Activated naive CD4-positive, alpha-beta T cell (primary cell): ENCODE measurements at places on chromosomes 13 and 19.
A peak's percentile ranks its signal among the peaks of the same experiment; 100 is the strongest.

- no peak for DNase-seq
Observed at GRCh38 chr19:13460045-13460444, 46.2 kb downstream of the CACNA1A start.

DNA sequence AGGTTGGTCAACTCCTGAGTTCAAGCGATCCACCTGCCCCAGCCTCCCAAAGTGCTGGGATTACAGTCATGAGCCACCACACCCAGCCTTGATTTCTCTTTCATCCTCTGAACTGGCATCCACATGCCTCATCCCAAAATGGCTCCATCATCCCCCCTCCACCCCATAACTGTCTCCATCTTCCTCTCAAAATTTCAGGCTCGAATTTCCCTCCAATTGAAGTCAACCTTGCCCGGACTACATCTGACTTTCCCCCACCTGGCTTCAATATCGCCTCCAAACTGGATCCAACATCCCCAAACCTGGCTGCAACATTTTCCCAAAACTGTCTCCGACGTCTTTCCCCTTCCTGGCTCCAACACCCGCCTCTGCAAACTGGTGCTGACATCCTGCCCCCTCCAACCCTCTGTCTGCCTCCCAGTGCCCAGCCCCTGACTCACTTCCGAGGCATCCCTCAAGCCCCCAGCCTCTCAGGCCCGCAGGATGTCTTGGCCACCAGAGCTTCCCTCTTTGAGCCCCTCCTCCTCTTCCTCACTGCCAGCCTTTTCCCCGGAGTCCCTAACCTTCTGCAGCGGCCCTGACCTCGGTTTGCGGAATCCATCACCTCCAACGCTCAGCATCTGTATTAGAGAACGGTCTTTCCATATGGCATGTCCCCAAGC is 943 bp downstream of the EXOC3L2 start:
- DNase-seq: no peak

- DNase-seq: no peak
Observed at GRCh38 chr13:42807241-42807640, 25.9 kb downstream of the FAM216B start.

DNA sequence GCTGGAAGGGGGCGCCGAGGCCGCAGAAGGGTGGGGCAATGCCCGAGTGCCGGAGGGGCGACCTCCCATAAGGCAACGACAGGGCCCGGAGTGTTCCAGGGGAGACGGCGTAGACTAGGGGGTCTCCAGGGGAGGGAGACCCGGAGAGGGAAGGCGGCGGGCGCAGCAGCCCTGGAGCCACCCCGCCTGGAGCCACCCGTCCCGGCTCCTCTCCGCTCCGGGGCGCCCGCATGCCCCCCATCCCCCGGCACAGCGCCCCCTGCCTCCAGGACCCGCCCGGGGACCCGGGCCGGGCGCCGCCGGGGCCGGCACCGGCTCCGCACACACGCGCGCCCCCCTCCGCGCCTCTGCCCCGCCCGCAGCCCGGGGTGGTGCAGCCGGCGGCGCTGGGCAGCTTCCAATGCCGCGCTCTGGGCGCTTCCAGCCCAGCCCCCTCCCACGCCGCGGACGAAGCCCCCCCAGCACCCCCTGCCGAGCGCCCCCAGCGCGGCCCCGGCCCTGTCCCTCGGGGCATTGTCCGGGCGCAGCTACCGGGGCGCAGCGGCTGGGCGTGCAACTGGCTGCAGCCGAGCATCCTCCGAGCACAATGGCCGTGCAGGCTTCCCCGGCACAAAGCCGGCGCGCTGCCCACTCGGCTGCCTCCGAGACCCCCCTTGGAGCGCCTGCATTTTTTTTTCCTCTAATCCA is 519 bp downstream of the PTPRS start:
- DNase-seq: no peak

GRCh38 chr19:48591021-48591420 is 15.5 kb upstream of the SPACA4 start:
- no peak for DNase-seq

- no peak for DNase-seq
Observed at GRCh38 chr19:30784850-30785457, 412.8 kb downstream of the ZNF536 start.

DNA sequence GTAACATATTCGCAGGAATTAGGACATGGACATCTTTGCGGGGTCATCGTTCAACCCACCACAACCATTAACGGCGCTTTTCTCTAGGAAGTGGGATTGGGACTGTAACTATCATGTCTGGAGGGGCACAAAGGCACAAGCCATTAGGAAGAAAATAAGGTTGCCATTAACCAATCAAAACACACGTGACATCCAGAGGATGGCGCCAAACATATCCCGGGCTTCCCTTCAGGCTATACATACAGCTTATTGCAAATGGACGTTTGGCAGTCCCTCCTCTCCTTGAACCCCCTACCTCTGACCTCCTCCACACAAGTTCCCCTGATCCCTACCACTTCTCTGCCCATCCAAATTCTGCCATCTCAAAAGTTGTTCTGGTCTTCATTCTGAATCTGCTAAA is 26.6 kb upstream of the GSX1 start:
- no peak for DNase-seq

DNA sequence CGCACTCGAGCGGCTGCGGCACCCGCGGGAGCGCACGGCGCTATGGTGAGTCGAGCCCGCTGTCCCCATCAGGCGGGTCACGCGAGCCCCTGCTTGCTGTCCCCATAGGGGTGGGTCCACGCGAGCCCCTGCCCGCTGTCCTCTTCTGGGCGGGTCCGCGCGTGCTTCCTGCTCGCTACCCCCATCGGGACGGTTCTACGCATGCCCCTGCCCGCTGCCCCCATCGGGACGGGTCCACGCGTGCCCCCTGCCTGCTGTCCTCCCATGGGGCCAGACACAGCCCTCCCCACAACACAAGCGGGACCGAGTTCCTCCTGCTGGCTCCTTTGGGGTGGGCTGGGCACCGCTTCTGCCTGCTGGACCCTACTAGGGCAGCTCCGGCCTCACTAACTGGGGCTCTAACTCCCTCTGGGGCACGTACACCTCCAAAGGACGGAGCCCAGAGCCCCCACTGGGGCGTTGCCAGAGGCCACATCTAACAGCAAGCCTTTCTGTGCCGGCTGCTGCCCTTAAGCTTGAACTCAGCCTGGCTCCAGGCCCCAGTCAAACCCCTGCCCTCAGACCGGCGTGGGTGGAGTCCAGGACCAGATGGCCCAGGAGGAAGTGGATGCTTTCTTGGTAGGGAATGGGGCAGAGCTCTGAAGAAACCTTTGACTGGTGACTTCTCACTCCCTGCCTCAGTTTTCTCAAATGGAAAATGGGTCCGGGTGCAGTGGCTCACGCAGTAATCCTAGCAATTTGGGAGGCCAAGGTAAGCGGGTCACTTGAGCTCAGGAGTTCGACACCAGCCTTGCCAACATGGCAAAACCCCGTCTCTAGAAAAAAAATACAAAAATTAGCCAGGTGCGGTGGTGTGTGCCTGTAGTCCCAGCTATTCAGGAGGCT is 722 bp downstream of the COLGALT1 start:
- peak; percentile 14 for DNase-seq

DNA sequence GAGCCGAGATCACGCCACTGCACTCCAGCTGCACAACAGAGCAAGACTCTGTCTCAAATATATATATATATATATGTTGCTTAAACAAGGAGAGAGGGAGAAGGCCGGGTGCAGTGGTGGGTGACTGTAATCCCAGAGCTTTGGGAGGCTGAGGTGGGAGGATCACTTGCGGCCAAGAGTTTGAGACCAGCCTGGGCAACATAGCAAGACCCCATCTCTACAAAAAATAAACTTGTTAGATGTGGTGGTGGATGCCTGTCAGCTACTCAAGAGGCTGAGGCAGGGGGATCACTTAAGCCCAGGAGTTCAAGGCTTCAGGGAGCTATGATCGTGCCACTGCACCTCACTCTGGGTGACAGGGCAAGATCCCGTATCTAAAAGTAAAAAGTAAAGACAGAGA is 5.3 kb upstream of the HSD17B14 start:
- no peak for DNase-seq

DNA sequence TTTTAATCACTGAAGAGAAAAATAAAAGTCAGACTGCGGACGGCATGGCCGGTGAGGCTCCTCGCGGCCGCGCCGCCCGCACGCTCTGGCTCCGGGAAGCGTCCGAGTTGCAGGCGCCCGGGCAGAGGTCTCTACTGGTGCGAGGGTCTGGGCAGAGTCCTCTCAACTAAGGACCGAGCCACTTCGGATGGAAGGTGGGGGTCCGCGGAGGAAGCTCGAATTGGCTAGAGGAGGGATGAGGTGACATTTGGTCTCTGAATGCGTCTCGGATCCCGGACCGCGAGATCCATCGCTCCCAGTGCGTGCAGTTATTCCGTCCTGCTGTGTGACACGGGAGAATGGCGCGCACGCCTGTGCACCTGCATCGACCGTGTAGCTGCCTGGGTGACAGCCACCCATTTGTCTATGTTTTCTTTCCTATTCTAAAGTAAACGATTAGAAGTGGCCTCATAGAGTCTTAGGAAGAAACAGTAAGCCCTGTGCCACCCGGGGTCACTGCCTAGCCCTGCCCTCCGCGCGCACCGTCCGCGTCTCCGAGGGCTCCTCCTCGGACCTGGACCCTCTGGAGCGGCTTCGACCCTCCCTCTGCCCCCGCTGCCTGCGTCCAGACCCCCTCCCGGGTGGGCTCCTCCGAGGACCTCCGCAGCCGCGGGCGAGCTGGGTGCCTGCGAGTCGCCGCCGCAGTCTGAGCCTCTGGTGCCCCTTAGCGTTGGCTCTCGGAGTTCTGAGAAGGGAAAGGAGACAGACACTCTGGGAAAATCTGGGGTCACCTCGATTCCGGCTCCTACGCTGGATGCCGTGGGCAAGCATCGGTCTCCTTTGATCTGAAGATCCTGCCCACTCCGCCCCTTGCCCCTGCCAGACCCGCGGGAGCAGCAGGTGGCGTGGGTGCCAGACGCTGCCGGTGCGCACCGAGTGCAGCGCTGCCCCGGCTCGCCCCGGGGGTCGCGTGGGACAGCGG is 347.4 kb downstream of the LIG4 start:
- DNase-seq: no peak

DNA sequence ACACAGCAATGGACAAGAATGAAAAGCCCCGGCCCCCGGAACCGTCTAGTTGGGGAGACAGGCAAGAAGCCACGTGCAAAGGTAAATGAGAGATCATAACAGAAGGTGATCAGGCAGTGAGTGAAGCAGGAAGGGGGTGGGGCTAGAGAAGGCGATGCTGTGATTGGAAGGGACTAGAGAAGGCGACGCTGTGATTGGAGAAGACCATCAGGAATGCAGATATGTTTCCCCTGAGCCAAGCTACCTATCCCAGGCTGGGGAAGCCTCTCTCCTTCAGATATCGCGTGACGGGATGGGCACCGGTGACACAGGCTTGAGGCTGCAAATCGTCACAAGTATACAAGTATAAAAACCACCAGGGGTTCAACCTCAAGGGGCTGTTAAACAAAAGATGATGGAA is 21.8 kb downstream of the DCAF15 start:
- DNase-seq: peak; percentile 32

- DNase-seq: no peak
Observed at GRCh38 chr13:34349091-34349722, 531.3 kb downstream of the RFC3 start.

DNA sequence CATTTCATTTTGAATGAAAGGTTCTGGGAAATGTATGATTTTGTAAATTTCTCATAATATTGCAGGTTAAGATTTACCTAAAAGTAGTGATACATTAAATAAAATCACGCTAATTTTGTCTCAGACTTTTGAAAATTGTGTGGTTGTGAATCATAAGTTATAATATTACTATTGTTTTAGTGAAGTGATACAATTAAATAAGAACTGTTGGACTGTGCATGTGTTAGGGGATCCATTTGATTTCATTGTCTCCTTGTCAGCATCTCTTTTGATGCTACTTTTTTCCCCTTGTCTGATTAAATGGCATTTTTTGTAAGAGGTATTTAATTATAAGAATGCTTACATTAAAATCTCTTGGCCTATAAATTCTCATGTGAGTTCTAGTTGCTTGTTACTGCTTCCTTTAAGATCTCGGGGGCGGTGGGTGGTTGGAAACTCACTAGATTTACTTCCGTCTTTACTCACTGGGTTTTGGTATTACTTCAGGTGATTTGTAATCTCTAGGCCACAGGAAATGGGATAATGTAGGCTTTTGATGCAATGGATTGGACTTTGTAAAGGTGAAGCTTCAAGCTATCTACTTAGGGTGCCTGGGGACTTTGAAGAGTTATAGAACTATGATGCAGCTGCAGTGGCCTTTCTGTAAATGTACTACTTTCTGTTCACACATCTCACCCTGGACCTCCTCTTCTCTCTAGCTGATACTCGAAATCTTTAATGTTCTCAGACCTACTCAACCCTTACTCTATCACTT is 66.5 kb downstream of the PAN3 start:
- DNase-seq: no peak

- no peak for DNase-seq
Observed at GRCh38 chr19:39167461-39168257, 29.1 kb upstream of the NCCRP1 start.

DNA sequence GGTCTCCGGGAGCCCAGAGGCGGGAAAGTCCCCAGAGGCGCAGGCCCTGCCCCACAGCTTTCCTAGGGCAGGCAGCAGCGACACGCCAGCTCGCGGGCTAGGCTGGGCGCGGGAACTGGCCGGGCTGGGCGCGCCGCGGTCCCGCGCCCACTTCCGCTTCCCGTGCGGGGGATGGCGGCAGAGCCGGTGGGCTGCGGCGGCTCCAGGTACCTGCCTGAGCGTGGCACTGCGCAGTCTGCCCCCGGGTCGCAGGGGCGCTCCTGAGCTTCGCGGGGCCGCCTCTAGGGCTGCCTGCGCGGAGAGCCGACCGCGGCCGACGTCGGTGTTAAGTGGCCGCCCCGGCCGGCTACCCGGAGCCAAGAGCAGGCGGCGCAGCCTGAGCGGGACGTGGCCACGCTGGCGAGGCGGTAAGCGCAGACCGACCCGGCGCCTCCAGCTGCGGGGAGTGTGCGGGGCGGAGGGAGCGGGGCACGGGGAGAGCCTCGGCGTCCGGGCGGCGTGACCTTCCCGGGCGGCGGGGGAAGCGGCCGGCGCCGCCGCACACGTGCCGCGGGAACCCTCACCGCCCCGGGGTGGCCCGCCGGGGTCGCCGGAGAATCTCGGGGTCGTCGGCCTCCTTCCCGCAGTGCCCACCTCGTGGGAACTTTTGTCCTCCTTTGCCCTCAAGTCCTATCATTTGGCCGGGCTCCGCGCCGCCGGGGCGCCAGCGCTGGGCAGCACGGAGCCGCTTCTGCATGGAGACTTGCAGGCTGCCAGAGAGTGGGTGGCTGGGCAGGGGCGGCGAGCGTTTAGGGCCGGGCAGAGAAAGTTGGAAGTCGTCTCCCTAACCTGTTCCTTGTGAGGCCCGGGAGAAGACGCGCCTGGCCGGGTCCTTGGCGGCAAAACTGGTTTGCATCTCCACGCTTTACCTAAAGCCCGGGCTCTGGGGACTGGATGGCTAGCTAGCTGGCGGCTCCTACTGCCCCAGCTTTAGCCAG is 31.4 kb upstream of the MPHOSPH8 start:
- DNase-seq: peak; percentile 16

GRCh38 chr13:83877651-83878355 is 4.5 kb downstream of the SLITRK1 start:
- no peak for DNase-seq

GRCh38 chr13:104532132-104532531 is 1465.9 kb upstream of the SLC10A2 start:
- no peak for DNase-seq
